Esophagus squamous epithelium (tissue), 5 donors: ENCODE measurements at places on chromosomes 2 and 18.

- no peak for DNase-seq
Observed at GRCh38 chr2:222100704-222101699, 197.8 kb downstream of the PAX3 start.

GRCh38 chr2:179340678-179341077 lies 76.0 kb upstream of the SESTD1 start:
- no peak for DNase-seq

DNA sequence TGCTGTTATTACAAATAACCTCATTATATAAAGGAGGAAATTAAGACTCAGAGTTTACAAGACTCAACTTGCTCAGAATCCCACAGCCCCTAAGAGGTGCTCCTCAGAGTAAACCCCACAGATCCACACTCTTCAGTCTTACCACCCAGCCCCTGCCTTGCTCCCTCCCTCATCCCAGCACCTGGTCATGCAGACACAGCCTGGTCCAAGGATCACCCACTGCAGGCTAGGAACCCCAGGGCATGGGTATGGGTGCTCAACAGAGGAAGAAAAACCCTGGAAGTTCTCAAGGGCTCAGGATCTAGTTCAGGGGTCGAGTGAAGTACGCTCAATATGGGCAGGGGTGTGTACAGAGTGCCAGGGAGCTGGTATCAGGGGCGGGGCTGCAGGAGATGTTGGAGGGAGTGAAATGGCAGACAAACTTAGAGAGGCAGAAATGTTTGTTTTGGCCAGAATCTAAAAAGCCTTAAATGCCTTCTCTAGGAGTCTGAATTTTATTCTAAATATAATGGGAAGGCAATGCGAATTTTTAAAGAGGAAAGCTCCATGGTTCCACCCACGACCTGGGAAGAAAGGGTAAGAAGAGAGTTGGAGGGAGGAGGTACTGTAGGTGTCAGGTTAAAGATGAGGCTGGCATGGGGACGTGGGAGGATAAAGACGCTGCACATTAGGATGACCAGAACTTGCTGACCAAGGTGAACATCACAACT lies 79.1 kb upstream of the MGAT4A start:
- DNase-seq: no peak

- DNase-seq: no peak
Observed at GRCh38 chr2:142104134-142104758, 26.6 kb downstream of the LRP1B start.

DNA sequence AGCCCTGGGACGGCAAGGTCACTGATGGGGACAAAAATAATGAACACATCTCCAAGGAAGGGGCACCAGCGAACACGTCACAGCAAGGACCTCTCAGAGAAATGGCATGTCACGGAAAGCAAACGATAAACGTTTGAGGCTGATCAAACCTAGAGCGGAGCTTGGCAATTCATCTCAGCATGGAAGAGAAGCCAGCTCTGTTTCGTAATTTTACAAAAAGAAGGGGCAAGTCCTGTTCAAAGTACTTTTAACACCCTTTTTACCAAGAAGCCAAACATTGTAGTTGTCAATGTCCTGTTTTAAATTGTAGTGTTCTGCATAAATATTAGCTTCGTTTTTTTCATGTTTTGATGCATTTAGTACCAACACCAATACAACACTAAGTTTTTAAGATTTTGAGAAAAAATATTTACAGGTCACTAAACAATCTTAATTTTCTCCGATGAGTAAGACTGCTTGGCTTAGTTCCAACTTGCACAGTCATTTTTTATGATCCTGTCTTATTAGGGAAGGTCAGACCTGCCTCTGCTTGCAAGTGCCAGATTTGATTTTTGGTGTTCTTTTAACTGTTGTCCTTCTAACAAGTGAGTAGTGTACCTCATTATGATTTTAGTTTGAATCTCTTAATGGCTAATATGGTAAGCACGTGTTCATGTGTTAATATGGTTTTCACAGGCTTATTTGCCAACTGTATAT lies 818.5 kb upstream of the SALL3 start:
- DNase-seq: no peak

GRCh38 chr18:22846088-22846683 lies 86.9 kb upstream of the RBBP8 start:
- DNase-seq: no peak

DNA sequence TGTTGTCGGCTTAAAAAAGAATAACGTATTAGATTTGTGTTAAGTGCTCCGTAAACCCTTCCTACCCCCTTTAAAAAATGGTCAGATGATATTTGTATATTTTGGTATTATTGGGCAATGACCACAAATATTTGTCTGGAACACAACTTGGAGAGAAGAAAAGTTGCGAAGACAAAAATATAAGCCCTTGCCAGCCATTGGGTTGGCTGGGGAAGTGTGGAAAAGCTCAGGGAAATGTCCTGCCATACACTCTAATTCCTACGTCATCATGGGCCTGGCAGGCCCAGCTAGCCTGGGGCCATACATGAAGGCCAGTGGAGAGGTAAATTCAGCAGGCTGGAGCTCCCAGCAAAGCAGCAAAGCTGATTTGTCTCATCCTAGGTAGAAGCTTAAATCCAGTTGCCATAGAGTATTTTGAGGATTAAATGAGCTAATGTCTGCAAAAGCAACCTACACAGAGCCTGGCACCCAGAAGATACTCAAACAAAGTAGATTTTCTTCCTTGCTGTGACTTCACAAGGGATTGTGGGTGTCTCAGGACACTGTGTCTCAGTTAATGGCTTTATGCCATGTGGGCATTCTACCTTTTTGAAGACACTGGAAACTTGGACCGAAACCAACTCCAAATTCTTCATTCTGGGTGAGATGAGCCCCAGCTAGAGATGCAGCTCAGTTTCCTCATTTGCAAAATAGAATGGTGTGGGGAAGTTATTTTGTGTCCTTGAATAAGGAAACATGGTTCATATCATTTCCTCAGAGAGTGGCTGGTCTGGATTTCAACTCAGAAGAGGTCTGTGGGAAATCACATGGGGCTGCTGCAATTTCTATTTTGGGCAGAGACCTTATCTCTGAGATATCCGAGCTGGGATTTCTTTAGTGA lies 87.9 kb upstream of the MAP4K3 start:
- no peak for DNase-seq

- no peak for DNase-seq
Observed at GRCh38 chr2:119707117-119708087, 28.4 kb downstream of the TMEM177 start.

- no peak for DNase-seq
Observed at GRCh38 chr2:225454412-225454811, 54.9 kb downstream of the NYAP2 start.

GRCh38 chr18:56522816-56523215 lies 115.6 kb downstream of the TXNL1 start:
- no peak for DNase-seq

DNA sequence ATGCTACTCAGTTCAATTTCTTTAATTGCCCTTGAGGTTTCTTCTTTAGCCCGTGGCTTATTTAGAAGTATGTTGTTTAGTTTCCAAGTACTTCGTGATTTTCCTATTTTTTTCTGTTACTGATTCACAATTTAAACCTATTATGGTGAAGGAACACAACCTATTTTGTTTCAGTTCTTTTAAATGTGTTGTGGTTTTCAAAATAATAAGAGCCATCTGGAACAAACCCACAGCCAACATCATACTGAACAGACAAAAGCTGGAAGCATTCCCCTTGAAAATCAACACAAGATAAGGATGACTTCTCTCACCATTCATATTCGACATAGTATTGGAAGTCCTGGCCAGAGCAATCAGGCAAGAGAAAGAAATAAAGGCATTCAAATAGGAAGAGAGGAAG lies 155.2 kb downstream of the GALNT1 start:
- DNase-seq: no peak

GRCh38 chr18:23384778-23385736 lies 68.0 kb upstream of the RIOK3 start:
- no peak for DNase-seq

GRCh38 chr2:12033494-12033893 lies 287.1 kb downstream of the LPIN1 start:
- no peak for DNase-seq

DNA sequence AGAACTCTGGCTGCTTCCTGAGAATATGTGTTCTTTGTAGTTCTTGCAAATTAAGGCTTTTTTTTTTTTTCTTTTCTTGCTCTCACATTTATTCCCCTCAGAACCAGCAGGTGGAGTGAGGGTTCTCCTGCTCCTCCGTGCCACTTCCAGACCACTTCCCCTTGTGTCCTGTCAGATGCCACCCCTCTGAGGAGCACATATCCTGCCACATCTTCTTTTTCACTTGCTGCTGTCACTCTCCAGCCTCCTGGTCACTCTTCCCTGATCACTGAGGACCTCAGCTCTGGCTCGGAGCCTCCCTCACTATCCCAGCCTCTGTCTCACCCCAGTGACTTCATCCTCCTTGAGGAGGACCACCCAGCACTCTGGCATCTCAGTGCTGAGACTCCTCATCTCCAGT lies 100.5 kb downstream of the TACR1 start:
- no peak for DNase-seq
